ENCODE measurements at places on chromosomes 6 and 20.

GRCh38 chr20:38658879-38659596 lies 57.4 kb downstream of the ARHGAP40 start:
- no peak for DNase-seq

DNA sequence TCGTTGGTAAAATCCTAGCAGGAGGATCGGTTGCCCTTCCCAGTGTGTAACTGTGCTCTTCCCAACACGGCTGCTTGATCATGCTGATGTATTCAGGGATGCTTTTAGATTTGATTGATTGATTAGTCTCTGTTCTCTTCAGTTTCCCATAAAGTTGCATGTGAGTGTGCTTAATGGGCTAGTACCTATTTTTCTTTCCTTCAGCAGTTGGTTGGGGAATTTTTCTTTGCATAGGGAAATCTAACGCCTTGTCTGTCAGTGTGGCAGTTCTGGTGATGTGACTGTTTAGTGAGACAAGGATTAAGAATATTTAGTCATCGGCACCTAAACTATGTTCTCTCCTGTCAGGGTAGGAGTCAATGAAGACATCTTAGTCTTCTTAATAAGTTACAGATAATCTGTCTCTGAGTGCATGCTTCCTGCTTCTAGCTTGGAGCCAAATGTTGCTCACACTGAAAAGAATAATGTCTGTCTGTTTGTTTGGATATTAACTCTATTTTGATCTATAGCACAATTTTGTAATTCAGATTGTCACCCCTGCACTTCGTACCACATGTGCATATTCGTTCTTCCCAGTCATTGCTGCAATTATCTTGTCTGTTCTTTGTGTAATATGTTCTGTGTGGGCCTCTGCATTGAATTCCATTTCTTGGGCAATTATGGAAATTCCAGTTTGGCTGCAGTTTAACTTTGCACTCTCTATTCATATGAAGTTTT lies 169.9 kb downstream of the EDN1 start:
- no peak for DNase-seq

DNA sequence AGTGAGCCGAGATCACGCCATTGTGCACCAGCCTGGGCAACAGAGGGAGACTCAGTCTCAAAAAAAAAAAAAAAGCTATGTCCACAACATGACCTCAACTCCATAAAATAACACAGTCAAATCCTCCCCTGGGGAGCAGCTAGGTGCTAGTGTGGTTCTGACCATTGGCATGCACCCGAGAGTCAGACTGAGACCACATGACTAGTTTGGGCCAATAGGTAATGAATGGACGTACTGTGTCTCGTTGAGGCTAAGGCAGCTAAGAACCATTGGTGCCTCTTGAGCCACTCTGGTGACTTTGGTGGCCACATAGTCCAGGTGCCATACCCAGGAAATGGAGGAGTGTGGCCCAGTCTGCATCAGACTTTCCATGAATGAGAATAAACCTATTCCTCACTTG lies 40.3 kb downstream of the ATP9A start:
- no peak for DNase-seq

DNA sequence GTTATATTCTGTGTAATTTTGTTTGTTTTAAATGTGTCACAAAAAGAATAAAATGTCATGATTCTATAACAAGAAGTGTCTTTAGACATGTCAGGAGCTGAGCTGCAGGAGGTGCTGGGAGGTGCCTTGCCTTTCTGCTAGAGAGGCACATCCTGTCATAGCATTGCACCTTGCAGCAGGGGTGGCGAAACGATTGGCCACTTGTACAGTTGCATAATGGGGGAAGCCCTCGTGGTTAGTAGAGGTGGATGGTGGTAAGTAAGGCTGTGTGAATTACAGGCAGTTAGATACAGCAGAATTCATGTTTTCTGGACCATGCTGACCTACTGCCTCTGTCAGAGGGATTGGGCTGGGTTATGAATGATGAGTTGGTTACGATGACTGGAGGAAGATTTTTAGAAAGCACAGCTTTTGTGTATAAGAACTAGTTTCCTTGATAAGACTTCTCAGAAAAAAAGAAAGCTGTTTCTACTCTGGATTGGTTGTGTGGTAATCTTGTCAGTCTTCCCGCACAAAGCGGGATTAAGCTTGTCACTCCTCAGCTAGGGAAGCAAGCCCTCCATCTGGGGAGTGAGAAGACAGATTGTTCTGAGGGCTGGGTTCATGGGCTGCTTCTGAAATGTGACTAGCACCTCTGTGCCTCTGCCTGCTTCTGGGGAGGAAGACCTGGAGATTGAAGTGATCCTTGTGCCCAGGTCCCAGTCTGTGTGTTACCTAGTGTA lies 74.9 kb downstream of the FOXO3 start:
- DNase-seq: no peak

GRCh38 chr6:139595183-139595582 lies 220.7 kb upstream of the CITED2 start:
- no peak for DNase-seq

Data from T-helper 2 cell treated with Interferon-gamma antibody and Interleukin-4, amounts not matched to agents 5 μg/mL and 100 μg/mL, for 36 hours (primary cell).